ENCODE measurements at places on chromosomes 13 and 19.

DNA sequence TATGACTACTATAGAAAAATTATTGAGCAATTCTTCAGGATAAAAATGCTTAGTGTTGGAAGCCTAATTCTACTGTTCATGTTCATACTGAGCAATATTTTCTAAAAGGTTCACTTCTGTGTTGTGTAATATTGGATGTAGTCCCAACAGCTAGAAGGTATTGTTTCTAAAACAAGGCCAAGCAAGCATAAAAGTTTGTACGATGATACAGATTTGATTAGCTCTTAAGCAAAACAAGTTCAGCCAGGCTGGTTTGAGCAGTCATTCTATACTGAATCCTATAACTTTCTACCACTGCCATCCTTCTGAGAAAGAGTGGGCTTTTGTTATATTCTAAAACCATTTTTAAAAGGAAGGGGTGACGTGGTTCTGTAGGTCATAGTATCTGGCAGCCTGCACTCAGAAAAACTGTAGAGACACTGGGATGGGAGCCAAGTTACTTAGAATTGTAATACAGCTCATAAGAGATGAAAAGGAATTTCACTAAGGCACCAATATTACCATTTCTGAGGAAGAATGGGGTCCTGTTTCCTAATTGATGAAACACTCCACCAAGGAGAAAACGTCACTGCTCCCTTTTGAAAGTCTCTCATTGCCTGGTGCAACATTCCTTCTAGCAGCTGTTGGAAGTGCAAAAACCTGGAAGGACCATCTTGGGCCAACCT, 275.0 kb upstream of the DACH1 start:
- peak; percentile 19 for DNase-seq

DNA sequence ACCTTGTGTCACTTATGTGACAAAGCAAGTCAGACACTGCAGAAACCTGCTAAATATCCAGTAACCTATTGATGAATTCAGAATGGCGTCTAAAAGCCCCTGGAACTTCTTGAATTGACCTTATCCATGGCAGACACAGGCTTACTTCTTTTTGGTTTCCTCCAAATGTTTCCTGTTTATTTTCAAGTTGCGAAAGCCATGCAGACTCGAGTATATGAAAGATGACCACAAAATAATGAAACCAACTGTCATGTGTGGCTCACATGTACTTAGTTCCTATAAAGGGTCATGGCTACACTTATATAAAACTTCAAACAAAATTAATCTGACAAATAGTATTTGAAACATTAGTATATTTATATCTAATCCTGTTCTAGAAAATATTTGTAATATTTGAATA, 113.1 kb upstream of the FNDC3A start:
- DNase-seq, result no peak

GRCh38 chr13:22082437-22083100, 411.7 kb downstream of the FGF9 start:
- no peak for DNase-seq

GRCh38 chr13:89465366-89465765, 1794.2 kb downstream of the SLITRK5 start:
- peak; percentile 16 for DNase-seq

DNA sequence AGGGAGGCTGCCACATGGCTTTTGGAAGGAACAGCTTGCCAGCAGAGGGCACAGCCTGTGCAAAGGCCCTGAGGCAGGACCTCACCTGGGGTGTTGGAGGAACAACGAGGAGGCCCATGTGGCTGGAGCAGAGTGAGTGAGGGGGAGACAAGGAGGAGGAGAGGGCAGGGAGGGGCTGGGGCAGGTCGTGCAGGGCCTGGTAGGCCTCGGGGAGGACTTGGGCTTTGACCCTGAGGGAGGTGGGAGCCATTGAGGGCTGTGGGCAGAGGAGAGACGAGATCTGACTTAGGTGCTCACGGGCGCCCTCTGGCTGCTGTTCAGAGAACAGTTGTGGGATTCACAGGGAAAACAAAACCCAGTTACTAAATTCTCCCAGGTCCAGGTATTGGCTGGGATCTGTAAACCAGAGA, 25.2 kb downstream of the ZNRF4 start:
- DNase-seq, result no peak

GRCh38 chr13:47215736-47216135, 318.9 kb upstream of the HTR2A start:
- peak; percentile 92 for DNase-seq

DNA sequence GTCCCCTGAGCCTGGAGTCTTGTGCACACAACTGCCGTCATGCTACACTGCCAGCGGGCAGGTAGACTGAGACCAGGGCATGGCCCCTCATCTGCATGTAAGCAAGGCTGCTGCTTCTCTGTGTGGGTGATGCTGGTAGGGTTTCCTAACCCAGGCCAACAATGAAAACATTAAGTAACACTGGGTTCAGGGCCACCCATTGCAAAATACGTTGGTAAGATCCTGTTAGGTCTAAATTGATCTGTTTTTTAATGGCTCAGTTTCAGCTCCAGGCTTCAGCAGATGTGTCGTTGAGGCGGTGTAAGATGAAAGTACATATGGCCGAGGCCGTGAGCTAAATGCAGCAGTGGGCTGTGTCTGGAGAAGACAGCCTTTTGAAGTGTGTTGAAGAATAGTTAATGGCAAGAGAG, 383.4 kb downstream of the IRS2 start:
- no peak for DNase-seq

DNA sequence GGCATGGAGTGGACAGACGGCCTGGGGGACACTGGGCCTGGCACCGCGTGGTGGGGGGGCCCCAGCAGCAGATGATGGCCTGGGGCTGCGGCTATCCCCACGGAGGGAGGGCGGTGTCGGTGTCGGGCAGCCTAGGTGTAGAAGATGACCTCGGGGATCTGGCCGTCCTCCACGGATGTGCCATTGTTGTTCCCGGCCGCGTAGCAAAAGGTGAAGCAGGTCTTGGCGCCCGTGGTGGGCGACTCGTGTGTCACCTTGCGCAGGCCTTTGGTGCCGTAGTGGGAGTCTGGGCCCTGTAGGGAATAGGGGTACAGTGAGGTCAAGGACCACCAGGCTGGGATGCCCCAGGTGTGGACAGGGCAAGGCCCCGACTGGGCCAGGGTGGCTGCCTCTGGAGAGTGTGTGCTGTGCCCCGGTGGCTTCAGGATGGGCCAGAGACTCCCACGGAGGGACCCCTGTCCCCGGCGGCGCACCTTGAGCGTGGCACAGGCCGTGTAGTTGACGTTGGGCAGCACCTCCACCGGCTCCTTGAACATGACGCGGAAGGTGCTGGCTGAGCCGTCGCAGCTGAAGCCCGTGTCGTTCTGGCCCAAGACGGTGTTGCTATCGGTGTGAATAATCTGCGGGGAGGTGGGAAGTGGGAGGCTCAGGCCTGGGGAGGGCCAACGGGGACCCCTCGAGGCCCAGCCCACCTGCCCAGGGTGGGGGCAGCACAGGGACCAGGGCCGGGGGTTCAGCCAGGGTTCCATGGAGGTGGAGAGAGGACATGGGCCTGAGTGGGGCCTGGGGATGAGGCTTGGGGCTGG, 29.0 kb downstream of the BTBD2 start:
- no peak for DNase-seq

DNA sequence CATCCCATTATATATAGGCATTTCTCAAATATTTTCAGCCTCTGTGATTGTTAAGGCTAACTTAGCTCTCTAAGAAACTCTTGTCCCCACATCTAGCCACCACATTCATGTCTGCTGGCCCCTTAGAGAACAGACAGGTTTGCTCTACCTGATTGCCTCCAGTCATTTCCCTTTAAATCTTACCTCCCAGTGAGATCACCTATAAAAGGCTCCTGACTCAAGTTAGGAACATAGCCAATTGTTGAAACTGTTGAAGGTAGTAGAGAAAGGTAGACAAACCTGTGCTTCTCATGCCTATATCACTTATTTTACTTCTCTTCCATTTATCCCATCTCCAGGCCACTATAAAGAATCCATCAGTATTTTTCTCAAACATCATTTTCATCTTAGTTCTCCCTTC, 771.4 kb downstream of the DIAPH3 start:
- DNase-seq, result no peak

- DNase-seq, result peak; percentile 50
Measured at GRCh38 chr13:29474991-29475390, 120.5 kb downstream of the SLC7A1 start.

- peak; percentile 96 for DNase-seq
Measured at GRCh38 chr19:38666663-38667511, 19.4 kb downstream of the ACTN4 start.

DNA sequence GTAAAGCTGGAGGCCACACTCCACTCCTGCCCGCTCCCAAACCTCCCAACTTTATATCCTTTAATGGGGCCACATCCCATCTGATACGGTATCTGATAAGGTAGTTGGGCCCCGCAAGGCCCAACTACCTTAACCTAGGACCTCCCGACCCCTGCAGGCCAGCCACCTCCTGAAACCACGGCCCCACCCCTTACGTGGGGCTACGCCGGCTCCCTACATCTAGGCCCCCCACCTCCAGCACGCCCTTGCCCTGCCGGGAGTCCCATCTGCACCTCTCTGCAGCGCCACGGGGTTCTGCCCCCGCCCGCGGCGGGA, 2.2 kb downstream of the IGFLR1 start:
- DNase-seq, result no peak

- no peak for DNase-seq
Measured at GRCh38 chr19:45972081-45972946, 1.4 kb downstream of the NOVA2 start.

GRCh38 chr19:732148-733069, 18.5 kb upstream of the MISP start:
- no peak for DNase-seq

DNA sequence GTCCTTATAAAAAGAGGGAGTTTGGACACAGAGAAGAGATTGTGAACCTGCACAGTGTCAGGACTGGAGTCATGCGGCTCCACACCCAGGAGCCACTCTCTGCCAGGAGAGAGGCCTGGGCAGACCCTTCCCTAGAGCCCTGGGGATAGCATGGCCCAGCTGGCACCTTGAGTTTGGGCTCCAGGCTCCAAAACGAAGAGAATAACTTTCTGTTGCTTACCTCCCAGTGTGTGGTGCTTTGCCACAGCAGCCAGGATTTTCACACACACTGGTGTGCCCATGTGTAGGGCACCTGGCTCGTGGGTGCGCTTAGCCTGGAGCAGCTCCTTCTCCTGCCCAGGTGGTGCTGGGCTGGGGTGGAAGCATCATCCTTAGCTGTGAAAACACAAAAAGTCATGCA, 344.3 kb downstream of the TEX29 start:
- no peak for DNase-seq

- DNase-seq, result no peak
Measured at GRCh38 chr19:2252797-2253105, 3.5 kb downstream of the JSRP1 start.

DNA sequence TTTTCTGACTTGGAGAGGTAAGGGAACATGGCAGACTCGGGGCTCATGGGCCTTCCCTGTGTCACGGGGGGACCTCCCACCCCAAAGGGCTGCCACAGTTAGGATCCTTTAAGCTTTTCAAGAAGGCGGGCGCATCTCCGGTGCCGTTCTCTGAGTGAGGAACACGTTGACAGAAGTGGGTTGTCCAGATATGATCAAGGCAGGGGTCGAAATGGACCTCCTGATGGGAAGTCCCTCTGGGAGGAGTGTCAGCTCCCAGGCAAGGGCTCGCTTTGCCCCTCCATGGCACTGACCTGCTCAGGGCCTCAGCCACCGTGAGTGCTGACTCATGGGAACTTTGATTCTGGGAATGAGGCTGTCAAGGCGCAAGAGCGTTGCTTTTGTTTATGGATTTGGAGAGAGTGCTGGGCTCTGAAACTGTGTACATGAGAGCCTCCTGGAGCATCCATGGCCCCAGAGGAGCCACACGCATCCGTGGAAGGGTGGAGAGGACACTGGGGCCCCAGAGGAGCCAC, 6.5 kb upstream of the TEX29 start:
- DNase-seq, result no peak

DNA sequence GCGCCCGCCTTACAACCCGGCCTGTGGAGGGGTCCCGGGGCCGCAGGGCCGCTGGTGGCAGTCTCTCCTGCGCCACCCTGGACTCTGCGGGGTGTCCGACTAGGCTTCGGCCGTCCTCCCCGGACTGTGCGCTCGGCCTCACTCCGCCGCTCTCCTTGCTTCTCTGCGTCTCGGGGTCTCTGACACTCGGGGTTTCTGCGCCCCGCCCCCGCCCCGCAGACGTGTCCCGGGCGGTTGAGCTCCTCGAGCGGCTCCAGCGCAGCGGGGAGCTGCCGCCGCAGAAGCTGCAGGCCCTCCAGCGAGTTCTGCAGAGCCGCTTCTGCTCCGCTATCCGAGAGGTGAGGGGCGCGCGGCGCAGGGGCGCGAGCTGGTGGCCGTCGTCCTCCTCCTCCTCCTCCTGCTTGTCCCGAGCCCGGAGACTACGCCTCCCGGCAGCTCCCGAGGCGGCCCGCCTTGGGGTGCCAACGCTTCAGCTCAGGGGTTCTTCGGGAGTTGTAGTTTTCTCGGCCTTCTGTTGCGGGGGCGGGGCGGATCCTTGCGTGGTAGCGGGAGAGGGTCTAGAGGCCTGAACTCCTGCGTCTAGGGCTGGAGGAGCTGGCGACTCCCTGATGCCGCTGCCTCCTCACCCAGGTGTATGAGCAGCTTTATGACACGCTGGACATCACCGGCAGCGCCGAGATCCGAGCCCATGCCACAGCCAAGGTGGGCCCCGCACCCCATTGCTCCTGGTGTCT, 627 bp downstream of the LIN7B start:
- DNase-seq, result peak; percentile 62

GRCh38 chr19:19432732-19433131, 27.3 kb downstream of the GATAD2A start:
- no peak for DNase-seq

- no peak for DNase-seq
Measured at GRCh38 chr19:47419030-47419783, at the start of gene MEIS3. Gene MEIS3, minus strand, starts transcription at chr19:47419527. Its CDS starts 446 bp downstream, at chr19:47419081.

DNA sequence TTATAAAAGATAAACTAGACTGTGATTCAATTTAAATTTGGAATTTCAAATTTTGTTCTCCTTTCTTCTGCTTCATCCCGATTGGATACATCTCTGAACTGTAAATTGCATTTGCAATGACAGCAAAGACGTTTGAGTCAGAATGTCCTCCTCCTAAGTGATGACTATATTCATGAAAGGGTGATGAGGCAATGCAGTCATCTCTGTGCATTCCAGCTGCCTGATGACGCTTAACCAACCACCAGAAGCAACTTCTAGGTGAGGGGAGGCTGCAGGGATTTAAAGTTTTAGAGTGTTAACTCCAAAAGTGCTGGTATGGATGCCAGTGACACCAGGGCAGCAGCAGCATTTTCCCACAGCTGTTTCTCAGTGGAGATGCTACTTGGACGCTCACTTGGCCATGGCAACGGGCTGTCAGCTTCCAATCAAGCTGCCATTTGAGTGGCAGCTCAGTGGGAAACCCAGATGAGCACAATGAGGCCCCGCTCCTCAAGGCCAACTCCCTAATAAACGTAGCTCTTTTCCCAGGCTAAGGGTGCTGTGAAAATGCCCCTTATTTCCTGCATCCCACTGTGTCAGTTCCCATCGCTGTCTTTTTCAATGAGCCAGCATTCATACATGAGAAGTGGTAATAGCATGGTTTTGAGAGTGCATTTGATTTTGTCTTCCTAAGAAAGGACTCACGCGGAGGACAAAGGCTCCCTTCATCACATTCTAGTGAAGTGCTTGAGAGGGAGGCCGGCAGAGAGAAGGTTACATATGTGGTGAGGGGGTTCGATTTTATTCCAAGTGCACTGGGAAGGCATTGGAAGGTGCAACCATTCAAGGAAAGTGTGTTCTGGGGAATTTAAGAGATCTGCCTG, 45.2 kb upstream of the AMER2 start:
- peak; percentile 27 for DNase-seq
